ENCODE measurements at places on chromosomes 2 and 18.

GRCh38 chr18:48570313-48570712 lies 31.5 kb downstream of the CTIF start:
- no peak for DNase-seq

DNA sequence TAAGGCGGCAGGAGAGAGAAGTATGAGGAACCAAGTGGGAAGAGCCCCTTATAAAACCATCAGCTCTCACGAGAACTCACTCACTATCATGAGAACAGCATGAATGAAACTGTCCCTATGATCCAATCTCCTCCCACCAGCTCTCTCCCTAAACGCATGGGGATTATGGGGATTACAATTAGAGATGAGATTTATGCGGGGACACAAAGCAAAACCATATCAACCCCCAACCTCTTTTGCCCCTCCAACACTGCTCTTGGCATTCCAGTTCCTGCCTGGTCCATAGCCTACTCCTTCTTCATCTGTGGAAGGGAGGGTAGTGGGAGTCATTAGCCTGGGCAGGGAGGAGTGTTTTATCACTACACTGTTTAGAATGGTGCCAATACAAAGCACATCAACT lies 1.4 kb upstream of the EHD3 start:
- DNase-seq, result no peak

DNA sequence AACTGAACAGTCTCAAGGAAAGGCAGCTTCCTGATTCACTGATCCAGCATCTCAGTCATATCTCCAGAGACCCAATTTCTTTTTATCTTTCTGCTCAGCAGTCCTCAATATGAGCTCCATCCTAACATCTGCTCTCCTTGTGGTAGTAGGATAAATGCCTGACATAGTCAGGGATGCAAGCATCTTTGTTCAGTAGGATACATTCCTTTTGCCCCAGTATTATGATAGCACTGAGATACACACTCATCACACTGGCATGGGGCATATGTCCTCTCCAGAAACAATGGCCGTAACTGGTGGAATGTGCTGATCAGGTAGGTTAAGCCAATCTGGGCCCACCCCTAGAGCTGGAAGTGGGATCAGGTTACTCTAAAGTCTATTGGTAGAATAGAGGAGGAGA lies 207.2 kb downstream of the ETAA1 start:
- DNase-seq, result no peak

- DNase-seq, result no peak
These were observed 639.8 kb upstream of the ZEB2 start for GRCh38 chr2:145159676-145160075.

DNA sequence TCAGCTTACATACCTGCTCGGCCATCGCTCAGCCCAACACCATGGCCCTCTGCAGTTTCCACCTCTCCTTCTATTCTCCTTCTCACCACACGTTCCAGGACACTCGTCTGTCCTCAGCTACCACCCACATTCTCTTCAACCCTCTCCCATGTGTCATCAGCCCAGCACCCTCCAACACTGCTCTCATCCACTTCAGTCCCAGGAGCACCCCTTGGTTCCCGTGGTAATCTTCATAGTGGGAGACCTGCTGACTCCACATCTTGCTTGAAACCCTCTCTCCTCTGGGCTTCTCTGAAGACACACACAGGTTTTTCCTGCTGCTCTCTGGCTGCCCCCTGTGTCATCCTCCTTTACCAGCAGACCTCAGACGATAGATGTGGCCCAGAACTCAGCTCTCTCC lies 228.7 kb downstream of the GBX2 start:
- DNase-seq, result no peak

DNA sequence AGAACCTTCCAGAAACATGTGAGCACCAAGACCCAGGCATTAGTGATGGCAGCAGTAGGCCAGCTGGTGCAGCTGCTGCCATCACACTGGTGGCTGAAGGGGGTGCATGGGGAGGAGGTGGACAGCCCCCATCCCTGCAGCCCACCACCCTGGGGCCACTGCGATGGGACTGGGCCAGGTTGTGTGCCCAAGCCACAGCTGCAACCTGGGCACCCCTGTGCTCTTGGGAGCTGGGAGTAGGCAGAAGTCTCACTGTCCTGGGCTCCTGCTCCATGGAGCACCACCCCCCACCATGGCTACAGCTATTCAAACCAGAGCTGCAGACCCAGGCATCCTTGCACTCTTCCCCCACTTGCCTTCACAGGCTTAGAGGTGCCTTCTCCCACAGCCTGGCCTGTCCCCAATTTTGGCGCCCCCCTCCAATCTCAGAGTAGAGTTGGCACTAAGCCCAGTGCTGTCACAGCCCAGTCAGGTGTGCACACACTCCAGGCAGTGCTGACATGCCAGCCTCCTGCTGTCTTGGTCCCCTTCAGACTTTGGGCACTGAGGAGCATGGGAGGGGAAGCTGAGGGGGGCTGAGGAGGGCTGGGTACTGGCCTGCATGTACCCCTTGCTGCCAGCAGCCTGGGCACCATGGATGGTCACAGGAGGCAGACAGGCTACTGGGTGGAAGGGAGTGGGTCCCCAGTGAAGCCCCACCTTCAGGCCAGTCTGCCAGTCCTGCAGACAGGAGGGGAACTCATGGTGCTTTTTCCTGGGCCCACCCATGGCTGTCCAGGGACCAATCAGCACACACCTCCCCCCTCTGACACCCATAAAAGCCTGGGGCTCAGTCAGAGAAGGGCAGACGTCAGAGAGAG lies 67.1 kb downstream of the CYP26B1 start:
- no peak for DNase-seq

DNA sequence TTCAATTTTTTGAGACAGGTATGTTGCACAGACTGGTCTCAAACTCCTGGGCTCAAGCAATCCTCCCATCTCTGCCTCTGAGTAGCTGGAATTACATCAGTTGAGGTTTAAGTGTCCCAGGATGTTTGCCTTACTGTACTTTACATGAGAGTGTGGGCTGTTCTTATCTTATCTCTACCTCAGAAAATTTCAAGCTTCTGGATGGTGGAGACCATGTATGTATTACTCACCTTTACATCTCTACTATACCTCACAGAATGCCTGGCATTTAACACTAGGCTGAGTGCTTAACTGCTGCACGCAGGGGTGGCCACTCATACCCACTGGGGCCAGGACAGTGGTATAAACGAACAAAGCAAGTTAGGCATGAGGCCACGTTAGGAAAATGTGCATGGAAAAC lies 272.0 kb upstream of the RAB12 start:
- no peak for DNase-seq

- DNase-seq, result no peak
These were observed 47.4 kb downstream of the RHOB start for GRCh38 chr2:20494241-20494640.

DNA sequence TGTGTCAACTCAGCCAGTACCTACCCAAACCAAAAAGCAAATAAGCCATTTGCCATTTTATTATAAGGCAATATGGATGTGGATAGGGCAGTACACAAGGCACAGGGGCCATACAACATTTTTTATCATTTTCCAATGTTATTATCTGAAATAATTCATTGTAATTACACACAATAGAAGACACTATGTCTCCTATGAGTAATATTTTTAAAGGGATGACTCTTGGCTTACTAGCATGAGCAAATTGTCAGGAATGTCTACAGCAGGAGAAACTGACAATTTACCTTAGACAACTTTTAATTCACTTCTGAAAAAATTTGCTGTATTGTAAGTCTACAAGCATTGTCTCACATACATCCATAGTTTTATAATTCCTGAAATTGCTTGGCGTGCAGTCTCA lies 1193.9 kb upstream of the CELF4 start:
- no peak for DNase-seq

DNA sequence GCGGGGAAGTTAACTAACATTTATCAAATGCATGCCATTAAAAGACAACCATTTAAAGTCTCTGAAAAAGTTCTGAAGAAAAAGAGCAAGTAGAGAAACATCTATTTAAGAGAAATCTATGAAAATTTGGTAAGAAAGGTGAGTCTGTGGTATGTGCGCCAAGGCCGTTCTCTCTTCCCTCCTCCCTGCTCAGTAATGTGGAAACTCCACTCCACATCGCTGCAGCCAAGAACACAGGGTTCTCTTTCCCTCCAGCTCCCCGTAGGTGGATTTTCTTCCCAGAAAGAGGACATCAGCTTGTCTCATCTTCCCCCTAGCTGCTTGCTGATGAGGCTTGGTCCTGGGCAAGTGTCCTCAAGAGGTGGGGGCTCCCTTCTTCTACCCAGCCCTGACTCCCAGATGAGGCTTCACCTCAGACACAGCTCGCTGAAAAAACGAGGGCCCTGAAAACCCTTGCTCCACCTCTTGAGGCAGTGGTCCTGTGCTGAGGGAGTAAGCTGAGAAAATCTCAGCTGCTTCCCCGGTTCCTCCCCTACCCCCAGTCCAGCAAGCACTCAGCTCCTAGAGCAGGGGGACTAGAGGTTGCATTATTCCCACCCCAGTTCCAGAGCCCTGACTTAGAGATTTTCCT lies 45.8 kb upstream of the PTPRM start:
- no peak for DNase-seq

DNA sequence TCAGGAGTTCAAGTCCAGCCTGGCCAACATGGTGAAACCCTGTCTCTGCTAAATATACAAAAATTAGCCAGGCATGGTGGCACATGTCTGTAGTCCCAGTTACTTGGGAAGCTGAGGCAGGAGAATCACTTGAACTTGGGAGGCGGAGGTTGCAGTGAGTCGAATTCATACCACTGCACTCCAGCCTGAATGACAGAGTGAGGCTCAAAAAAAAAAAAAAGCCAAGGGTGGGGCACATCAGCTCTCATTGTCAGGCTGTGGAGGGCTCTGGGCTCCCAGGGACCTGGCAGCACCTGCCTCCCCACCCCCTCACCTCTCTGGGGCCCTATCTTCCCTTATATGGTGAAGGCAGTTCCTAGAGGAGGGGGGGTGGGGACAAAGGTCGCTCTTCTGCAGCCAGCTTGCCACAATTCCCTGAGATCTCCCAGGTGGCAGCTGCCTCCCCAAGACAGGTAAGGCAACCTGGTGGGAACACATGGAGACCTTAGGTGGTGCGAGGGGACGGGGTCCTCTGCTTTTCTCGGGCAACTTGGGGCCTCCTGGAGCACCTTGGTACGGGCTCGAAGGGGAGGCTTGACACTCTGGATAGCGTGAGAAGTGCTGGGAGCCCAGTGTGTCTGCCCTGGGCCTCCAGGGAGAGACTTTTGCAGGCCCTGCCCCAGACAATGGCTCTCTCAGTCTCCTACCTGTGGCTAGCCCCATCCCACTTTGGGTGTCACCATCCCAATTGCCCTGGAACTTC lies at the start of gene VIL1:
Gene VIL1, plus strand, starts transcription at position 407 of the 742 bp plus-strand sequence. CDS start 4,656 bp downstream, outside the sequence.
- DNase-seq, result no peak

GRCh38 chr2:8549273-8549922 lies 132.5 kb upstream of the ID2 start:
- DNase-seq, result no peak

DNA sequence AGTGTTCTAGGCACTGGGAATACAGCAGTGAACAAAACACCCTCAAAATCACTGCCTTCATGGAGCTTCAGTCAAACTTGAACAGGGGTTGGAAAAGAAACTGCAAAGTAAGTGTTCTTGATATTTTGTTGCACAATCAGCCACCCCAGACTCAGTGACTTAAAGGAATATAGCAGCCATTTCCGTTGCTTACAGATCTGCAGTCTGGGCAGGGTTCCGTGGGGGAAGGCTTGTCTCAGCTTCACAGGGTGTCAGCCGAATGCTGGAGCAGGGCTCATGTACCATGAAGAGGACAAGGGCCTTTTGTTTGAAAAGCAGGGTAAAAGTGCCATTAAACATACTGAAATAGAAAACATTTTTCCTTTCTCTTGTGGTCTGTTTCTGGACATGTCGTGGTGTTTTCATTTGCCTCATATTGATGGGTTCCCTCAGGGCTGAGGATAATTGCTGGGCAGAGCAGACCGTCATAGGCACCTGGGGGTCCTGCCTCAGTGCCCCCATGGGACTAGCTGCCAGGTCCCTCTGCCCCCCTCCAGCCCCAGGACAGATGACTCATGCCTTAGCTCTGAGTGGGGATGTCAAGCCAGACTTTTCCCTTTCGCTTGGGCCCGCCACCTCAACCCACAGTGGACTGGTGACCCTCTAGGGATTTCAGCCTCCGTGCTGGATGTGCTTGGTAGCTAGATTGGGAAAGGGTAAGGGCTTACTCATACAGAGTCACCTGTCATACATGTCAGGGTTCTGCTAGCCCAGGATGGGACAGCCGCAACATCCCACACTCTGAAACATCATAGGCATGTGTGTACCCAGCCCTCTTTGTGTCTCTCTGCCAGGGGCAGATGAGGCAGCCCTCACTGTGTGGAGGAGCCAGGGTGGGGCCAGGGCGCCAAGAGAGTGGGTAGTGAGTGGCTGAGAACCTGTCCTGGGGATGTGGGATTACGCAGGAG lies 96.5 kb downstream of the PTPRM start:
- no peak for DNase-seq

GRCh38 chr2:213416832-213417231 lies 132.6 kb downstream of the SPAG16 start:
- DNase-seq, result no peak

GRCh38 chr18:64379662-64380061 lies 230.8 kb upstream of the LINC00305 start:
- DNase-seq, result no peak

- DNase-seq, result no peak
These were observed 2.8 kb upstream of the BBS5 start for GRCh38 chr2:169476459-169476858.

DNA sequence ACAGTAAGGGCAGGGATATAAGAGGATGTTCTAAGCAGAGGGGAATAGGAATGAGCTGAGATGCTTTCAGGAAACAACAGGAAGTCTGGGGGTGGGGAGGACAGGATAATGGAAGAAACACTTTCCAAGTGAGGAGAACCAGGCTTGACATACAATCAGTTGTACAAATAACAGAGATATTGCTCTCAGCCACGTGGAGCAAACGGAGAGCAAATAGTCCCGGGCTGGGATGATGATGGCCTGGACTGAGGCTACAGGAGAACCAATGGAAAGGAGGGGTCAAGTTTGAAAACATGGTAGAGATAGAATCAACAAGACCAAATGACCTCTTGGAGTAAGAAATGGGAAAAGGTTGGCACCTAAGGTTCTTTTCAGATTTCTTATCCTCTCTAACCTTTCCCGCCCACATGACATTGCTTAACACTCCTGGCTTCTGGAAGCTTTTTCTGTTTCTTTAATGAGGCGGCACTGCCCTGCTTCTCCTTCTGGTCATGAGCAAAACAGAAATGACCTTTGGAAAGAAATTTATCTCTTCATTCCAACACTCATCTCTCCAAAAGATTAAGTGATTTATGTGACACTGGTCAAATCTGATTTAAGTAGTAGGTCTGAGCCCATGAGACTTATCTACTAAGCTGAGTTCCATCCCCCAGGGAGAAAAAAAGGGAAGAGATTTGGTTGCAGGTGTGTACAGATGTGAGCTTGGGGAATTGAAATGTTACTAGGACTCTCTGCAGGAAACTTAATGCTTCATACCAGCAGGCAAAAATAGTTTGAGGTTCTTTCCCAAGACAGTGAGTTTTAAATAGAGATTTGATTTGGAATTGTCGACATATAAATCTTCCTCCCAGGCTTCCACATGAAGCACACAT lies 442.9 kb upstream of the HNRNPA3 start:
- no peak for DNase-seq

DNA sequence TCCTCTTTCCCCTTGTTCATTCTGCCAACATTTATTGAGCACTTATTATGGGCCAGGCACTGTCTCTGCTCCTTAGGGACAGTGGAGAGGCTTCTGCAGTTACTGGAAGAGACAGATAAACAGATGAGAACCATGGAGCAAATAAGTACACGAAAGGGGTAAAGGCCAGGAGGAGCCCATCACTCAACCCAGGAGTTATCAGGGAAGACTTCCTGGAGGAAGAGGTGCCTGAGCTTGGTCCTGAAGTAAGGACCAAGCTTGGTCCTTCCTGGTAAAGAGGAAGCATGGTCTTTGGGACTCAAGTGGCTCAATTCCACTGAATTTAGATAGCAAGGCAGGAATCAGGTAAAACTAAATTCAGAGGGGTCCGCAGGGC lies 1.7 kb downstream of the ACTG2 start:
- no peak for DNase-seq

- DNase-seq, result no peak
These were observed 63.6 kb downstream of the TNP1 start for GRCh38 chr2:216796115-216796840.

Data from activated naive CD8-positive, alpha-beta T cell treated with anti-CD3 and anti-CD28 coated beads, Interleukin-2, amount 50 U/mL, for 16 hours (primary cell).